ENCODE measurements at places on chromosomes 6 and 20.
A peak's percentile ranks its signal among the peaks of the same experiment; 100 is the strongest.

DNA sequence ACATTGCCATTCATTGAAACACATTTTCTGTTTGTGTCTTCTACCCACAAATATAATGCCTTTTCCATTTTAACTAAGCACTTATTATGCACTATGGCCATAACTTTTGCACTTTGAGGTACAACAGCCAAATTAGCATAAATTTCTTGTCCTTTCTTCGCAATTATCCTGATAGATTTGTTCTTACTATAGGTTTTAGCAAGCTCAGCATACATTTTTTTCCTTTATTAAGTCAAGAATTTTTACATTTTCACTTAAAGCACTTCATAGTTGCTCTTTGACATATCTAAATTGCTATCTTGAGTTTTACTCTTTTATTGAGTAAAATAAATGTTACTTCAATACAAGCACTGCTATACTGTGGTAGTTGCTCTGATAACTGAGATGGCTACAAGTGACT, 5.8 kb downstream of the DEFB114 start:
- DNase-seq: no peak

GRCh38 chr20:13059398-13060136, 50.8 kb downstream of the SPTLC3 start:
- no peak for DNase-seq

- peak; percentile 70 for DNase-seq
Measured at GRCh38 chr6:3732345-3733141, 19.0 kb downstream of the PXDC1 start.

DNA sequence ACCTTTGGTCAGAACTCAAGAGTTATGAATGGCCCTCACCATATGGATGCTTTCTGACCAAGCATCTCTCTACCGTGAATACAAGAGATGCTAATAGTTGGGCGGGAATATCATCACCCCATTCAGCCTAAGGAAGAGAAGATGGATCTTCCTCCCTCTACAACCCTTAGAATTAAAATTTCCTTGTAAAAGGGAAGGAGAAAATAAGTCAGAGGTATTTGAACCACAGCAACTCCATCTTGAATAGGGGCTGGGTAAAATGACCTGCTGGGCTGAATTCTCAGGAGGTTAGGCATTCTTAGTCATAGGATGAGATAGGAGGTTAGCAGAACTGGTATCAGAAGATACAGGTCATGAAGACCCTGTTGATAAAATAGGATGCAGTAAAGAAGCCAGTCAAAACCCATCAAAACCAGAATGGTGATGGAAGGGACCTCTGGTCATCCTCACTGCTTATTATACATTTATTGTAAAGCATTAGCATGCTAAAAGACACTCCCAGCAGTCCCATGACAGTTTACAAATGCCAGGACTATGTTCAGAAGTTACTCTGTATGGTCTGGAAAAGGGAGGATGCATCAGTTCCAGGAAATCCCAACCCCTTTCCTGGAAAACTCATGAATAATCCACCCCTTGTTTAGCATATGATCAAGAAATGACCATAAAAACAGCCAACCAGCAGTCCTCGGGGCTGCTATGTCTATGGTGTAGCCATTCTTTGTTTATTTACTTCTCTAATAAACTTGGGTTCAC, 101.2 kb downstream of the DTNBP1 start:
- DNase-seq: no peak

DNA sequence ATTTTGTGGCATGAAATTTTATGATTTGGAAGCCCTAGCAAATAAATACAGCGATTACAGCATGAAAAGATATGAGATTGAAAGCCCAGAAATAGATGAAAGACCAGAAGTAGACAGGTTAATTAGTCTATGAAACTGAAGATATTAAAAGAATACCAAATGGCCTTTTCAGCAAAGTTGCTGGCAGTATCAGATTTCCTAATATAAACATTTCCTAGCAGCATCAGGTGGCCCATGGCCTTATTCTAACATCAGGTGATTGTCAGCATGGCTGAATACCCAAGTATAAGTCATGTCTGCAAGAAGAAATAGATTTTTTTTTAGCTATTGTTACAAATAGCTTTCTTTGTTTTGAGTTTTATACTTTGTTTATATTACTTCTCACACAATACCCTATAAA, 93.2 kb downstream of the CLVS2 start:
- DNase-seq: no peak

- no peak for DNase-seq
Measured at GRCh38 chr6:5093231-5094015, 8.3 kb downstream of the PPP1R3G start.

- no peak for DNase-seq
Measured at GRCh38 chr20:22941550-22941949, 93.6 kb upstream of the SSTR4 start.

- no peak for DNase-seq
Measured at GRCh38 chr6:17972978-17973622, 14.3 kb downstream of the KIF13A start.

DNA sequence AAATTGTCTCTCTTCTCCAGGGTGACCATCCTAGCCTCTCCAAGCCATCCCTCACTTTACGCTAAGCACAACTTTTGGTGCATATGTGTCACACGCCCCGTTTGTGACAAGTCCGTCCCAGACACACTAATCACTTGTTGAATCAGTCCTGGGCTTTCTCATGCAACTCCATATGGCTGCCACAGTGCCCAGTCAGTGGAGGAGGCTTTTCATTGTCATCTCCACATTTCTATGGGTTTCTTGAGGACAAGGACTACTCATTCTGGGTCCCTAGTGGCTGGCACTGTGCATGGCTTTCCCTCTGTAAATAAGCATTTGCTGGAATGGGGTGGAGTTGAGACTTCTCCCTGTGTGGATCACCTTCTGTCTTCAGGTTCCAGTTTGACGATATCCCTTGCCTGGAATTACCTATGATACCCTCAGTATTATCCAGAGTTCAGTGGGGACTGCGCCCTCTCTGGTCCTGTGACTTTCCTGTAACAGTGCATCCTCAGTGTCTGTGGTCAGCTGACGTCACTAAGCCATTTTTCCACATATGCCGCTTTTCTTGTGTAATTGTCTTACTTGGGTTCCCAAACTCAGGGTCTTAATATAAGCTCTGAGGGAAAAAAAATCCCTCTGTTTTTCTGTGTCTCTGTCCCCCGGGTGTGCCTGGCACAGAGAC, 59.8 kb upstream of the MYL9 start:
- DNase-seq: no peak

GRCh38 chr6:113094779-113095178, 747.6 kb downstream of the RFPL4B start:
- peak; percentile 24 for DNase-seq

DNA sequence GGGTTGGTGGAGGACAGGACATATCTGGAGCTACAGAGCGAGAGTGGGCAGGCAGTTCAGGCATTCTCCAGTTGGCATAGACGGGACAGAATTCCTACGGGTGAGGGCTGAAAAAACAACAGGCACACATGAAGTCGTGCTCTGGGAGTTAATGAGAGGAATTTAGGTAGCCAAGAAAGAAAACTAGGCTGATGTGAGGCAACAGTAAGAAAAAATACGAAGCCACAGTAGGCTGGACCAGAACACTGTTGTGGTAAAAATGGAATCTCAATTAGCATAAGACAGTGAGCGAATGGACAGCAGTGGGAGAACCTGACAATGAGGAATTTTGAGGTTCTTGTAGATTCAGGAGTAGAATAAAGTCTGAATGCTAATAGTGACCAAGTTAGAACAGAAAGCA, 488.1 kb upstream of the AGPAT4 start:
- no peak for DNase-seq

DNA sequence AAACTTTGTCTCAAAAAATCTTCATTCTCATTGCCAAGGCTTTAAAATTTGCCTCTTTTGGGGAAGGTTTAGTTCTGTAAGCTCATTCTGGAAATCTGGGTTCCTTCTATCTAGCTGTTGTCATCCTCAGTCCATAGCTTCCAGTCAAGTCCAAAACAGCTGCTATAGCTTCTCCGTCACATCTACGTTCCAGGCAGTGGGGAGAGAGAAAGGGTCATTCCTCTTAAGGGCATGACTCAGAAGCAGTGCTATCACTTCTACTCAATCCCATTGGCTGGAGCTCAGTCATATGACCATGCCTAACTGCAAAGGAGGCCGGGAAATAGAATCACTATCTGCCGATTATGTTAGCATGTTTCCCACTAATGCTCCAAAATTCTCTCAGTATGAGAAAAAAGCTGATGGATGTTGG, 141.4 kb upstream of the PTPN1 start:
- no peak for DNase-seq

GRCh38 chr6:123990376-123990775, 186.7 kb downstream of the NKAIN2 start:
- DNase-seq: no peak

DNA sequence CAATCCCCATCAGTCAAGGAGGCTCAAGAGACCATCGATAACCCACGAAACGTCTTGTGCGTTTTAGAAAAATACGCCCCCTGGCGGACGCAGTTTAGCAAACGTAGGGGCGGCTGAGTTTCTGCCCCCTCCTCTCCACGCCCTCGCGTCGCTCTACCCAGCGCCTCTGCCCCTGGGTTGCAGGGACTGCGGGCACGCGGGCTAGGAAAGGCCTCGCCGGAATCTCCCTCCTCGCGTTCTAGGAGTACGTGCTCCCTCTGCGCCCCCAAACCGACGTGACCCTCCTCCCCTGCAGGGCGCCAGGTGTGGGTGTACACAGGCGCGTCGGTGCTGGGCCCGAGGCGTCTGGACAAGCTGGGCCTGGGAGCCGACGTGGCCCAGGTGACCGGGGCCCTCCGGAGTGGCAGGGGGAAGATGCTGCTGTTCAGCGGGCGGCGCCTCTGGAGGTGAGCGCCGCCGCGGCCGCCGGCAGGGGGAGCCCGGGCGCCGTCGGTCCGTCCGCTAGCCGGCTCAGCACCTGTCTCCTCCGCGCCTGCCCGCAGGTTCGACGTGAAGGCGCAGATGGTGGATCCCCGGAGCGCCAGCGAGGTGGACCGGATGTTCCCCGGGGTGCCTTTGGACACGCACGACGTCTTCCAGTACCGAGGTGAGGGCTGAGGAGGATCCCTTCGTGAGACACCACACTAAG, 5.3 kb downstream of the MMP9 start:
- DNase-seq: peak; percentile 25

GRCh38 chr6:138541823-138542481, 42.7 kb upstream of the NHSL1 start:
- DNase-seq: peak; percentile 26

GRCh38 chr6:160134779-160135547, 13.3 kb downstream of the SLC22A1 start:
- DNase-seq: no peak

Measured in HCEC 1CT (cell line).